Naive B cell (primary cell): ENCODE measurements at places on chromosomes 2 and 18. TPM values are rescaled to one million over a fixed set of nuclear protein-coding genes. Genes with fewer than 3 reads are reported as not detected.

Gene UGT1A9
- not detected for polyA plus RNA-seq

Gene LIMS4
- polyA plus RNA-seq = 0.69 TPM

Gene TMEM150A
- 12.3 TPM for polyA plus RNA-seq

Gene HOXD4
- polyA plus RNA-seq = not detected

Gene HSBP1L1
- 1.8 TPM for polyA plus RNA-seq

Gene MEP1B
- polyA plus RNA-seq = not detected

Gene BOLL
- not detected for polyA plus RNA-seq

Gene CDK15
- polyA plus RNA-seq = not detected

Gene CABYR
- polyA plus RNA-seq = 5.4 TPM

Gene STPG4
- polyA plus RNA-seq = 0.41 TPM

Gene SNORC
- not detected for polyA plus RNA-seq

Gene NT5C1B
- polyA plus RNA-seq = 0.39 TPM

Gene CACNB4
- polyA plus RNA-seq = 3.2 TPM

Gene CYP20A1
- polyA plus RNA-seq = 34.1 TPM

Gene SLC4A5
- polyA plus RNA-seq = not detected

Gene PCARE
- polyA plus RNA-seq = not detected

Gene STON1
- polyA plus RNA-seq = not detected

Gene ZNF396
- polyA plus RNA-seq = 0.64 TPM
